ENCODE measurements at places on chromosomes 6 and 20. TPM values are rescaled to one million over a fixed set of nuclear protein-coding genes. Genes with fewer than 3 reads are reported as not detected.

GRCh38 chr20:10315138-10315537 lies 96.5 kb downstream of the SNAP25 start:
- no peak for DNase-seq
- no peaks in the 10 kb centered on the region for H3K4me1 ChIP-seq
- H3K27ac ChIP-seq = no peak overlapping the region
- H3K27me3 ChIP-seq = no peaks in the 10 kb centered on the region
- H3K4me3 ChIP-seq = no peak overlapping the region
- H3K36me3 ChIP-seq = no peaks in the 10 kb centered on the region

DNA sequence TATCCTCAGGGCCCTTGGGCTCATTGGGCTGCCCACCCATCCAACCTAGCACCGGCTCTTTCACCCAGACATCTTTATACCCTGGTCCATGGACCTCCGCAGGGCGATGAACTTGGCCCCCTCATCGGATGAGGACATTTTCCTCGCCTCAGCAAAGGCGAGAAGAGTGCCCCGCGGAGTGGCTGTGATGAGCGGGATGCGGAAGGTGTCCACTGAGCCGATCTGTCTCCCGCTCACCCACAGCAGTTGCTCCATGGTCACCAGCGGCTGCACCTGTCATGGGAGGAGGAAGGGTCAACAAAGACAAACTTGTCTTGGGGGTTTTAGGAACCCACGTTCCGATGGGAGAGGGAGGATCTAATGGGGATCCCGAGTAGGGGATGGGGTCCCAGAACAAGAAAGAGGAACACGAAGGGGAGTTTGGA lies 690 bp downstream of the NEU1 start:
- no peak for DNase-seq
- peak overlapping the region; percentile 77 for H3K4me3 ChIP-seq
- peaks cover 21% of the 10 kb centered on the region for H3K4me1 ChIP-seq
- no peaks in the 10 kb centered on the region for H3K27me3 ChIP-seq
- peak overlapping the region; percentile 71 for H3K27ac ChIP-seq
- H3K36me3 ChIP-seq = no peaks in the 10 kb centered on the region

GRCh38 chr20:8272766-8273165 lies 140.7 kb downstream of the PLCB1 start:
- H3K4me3 ChIP-seq = no peak overlapping the region
- no peak for DNase-seq
- H3K36me3 ChIP-seq = no peaks in the 10 kb centered on the region
- peaks cover 4% of the 10 kb centered on the region for H3K4me1 ChIP-seq

- peak overlapping the region; percentile 24 for H3K27ac ChIP-seq
- H3K4me3 ChIP-seq = no peak overlapping the region
- DNase-seq = no peak
- H3K27me3 ChIP-seq = no peaks in the 10 kb centered on the region
- H3K36me3 ChIP-seq = no peaks in the 10 kb centered on the region
- peaks cover 11% of the 10 kb centered on the region for H3K4me1 ChIP-seq
Observed at GRCh38 chr6:111743360-111743759, 129.9 kb downstream of the FYN start.

DNA sequence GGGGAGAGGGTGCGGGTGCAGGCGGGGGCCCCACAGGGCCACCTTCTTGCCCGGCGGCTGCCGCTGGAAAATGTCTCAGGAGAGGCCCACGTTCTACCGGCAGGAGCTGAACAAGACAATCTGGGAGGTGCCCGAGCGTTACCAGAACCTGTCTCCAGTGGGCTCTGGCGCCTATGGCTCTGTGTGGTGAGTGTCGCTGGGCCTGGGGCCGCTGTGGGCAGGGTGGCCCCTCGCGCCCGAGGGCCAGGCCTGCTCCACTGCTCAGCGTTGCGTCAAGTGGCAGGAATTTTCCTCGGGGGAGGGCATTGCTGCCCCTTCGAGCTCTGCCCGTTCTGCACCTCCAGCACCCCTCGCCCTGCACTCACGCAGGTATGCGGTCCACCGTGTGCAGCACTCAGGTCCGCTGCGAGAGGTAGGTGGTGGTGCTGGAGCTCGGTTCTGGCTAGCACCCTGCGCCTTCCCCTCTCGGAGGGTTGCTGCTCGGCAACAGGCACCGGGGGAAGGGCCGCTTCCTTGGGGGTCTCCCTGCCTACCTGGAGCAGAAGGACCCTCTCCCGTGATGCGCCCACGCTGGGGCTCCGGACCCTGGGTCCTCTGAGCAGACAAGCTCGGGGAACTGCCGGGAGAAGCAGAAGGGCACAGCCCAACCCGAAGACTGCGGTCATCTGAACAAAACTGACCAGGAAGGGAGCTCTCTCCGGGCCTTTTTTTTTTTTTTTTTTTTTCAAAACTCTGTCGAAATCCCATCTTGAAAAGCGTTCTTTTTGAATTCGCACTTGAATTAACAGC lies 674 bp downstream of the MAPK14 start:
- no peaks in the 10 kb centered on the region for H3K27me3 ChIP-seq
- peak overlapping the region; percentile 99 for H3K4me3 ChIP-seq
- peak overlapping the region; percentile 96 for H3K27ac ChIP-seq
- H3K36me3 ChIP-seq = no peaks in the 10 kb centered on the region
- H3K4me1 ChIP-seq = peaks cover 43% of the 10 kb centered on the region

DNA sequence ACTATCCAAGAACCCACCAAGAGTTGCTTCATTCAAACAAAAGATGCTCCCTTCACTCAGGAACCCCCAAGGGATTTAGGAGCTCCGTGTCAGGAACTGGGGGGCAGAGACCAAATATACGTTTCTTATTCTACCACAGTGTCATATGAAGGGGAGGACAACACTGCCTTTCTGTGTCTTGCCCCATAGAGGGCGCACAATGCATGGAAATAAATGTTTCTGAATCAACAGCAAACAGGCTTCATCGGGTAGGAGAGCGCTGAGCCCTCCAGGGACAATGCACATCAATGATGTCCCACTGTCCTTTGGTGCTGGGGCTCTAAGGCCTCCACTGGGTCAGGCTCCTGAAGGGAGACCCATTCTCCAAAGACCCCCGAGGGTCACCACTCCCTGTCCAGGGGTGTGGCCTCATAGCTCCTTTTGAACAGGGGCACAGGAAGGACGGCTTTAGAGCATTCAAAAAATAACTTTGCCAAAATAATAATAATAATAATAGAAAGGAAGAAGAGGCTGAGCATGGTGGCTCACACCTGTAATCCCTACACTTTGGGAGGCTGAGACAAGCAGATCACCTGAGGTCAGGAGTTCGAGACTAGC lies 31.1 kb downstream of the PLG start:
- H3K4me1 ChIP-seq = no peaks in the 10 kb centered on the region
- H3K36me3 ChIP-seq = no peaks in the 10 kb centered on the region
- peaks cover 3% of the 10 kb centered on the region for H3K27me3 ChIP-seq
- DNase-seq = peak; percentile 73
- H3K4me3 ChIP-seq = no peak overlapping the region

DNA sequence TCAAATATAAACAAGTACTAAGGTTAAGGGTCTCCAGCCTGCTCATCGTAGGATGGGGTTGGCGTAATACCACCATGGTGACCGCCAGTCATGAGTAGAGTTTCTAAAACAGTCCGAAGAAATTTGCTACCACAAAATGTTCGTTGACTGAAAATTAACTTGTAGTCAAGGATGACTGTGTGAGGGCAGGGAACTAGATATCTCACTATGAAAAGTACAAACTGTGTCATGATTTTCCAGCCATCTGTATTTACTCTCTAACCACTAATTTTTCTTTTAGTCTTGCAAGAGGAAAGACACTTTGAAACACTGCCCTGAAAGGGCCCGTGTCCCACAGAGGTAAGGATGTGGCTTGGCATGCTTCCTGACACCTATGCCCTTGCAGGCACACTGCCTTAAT lies 99.7 kb downstream of the IRF4 start:
- no peak for DNase-seq
- H3K27me3 ChIP-seq = no peaks in the 10 kb centered on the region
- no peaks in the 10 kb centered on the region for H3K4me1 ChIP-seq

The SAMD3 gene
- total RNA-seq = 2.4 TPM

DNA sequence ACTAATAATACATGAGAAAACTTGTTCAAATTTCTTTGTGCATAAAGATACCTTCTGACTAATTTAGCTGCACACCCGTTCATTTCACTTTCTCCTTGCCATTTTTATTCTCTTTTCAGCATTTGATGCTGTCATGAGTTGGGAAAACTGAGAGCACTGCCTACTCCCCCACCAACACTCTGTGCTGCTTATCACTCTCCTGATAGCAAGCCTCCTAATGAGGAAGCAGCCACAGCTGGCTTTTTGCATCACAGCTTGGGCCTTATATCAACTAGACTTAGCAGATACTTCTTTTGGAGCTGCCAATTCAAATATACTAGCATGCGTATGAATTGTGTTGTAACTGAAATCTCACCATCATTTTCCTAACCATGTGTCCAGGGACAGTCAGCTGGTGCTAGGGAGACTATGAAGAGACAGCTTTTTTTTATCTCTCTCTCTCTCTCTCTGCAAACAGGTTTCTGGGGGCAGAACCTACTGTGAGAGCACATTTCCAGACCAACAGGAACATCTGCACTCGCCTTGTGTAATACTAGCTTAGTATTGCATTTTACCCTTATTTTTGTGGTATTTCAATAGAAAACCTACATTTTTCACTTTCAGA lies 699.0 kb downstream of the KHDRBS2 start:
- no peak overlapping the region for H3K4me3 ChIP-seq
- no peaks in the 10 kb centered on the region for H3K36me3 ChIP-seq
- no peak overlapping the region for H3K27ac ChIP-seq
- DNase-seq = no peak
- H3K4me1 ChIP-seq = no peaks in the 10 kb centered on the region
- H3K27me3 ChIP-seq = no peaks in the 10 kb centered on the region

- no peaks in the 10 kb centered on the region for H3K36me3 ChIP-seq
- H3K27me3 ChIP-seq = no peaks in the 10 kb centered on the region
- H3K4me3 ChIP-seq = no peak overlapping the region
- H3K27ac ChIP-seq = no peak overlapping the region
Observed at GRCh38 chr6:17556014-17556413, 44.1 kb upstream of the FAM8A1 start.

DNA sequence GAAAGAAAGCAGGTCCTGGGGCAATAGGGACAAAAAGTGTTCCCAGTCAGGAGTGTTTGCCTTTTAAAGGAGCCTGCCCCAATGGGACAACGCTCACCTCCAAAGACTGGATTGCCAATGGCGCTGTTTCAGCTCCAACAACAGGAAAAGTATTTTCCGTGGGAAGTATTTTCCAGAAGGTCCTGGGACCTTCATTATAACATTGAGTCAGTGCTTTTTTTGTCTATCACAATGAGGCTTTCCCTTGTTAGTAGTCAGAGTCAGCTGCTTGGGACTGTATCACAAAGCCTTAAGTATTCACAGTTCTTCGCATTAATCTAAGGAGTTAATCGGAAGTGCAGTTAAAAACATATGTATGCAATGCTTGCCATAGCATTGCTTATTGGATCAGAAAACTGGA lies 17.3 kb downstream of the TRAF3IP2 start:
- DNase-seq = no peak
- H3K36me3 ChIP-seq = no peaks in the 10 kb centered on the region
- H3K27me3 ChIP-seq = no peaks in the 10 kb centered on the region
- peaks cover 32% of the 10 kb centered on the region for H3K4me1 ChIP-seq
- H3K27ac ChIP-seq = peak overlapping the region; percentile 86
- no peak overlapping the region for H3K4me3 ChIP-seq

The PRR3 gene
- 8.5 TPM for total RNA-seq

- no peaks in the 10 kb centered on the region for H3K27me3 ChIP-seq
- peak overlapping the region; percentile 93 for H3K27ac ChIP-seq
- H3K4me1 ChIP-seq = peaks cover 19% of the 10 kb centered on the region
- peak overlapping the region; percentile 89 for H3K4me3 ChIP-seq
- no peaks in the 10 kb centered on the region for H3K36me3 ChIP-seq
Observed at GRCh38 chr6:3752531-3753227, 1.2 kb upstream of the PXDC1 start.

DNA sequence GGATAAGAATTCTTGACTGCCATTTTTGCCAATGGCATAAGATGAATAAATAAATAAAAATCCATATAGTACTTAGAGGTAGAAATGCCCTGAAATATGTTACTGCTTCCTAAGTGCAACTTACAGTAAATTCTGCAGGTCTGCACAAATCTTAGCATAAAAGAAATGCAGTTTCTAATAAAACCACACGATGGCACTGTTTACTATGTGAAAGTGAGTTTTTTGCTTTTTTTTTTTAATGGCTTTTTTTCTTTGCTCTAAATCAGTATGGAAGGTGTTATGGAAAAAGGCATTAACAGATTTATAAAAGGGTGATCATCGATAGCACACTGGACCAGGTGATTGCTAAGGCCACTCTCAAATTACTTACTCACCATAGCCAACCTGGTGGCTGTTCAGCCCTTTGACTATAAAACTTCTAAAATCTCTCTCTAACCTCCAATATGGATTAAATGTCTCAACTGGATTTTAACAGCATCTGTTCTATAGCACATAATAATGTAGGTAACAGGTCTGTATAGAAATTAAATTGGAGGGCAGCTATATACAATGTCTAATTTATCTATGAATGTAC lies 45.8 kb downstream of the AHI1 start:
- H3K36me3 ChIP-seq = peaks cover 7% of the 10 kb centered on the region
- H3K4me3 ChIP-seq = no peak overlapping the region
- H3K4me1 ChIP-seq = no peaks in the 10 kb centered on the region

DNA sequence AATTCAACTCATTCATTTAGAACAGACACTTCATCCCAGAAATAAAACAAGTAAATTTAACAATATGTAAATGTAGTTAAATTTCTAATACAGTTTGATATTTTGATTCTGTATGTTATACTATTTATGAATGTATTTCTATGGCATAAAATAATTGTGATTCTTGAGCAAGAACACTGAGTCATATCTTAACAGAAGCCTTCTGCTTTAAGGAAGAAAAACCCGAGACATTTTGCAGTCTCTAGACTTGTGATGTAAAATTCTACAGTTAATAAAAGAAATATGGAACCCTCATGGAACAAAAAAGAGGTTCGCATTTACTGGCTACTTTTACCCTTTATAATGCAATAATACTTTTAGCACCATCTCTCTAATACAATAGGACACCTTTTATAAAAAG lies 47.9 kb upstream of the SCML4 start:
- H3K36me3 ChIP-seq = no peaks in the 10 kb centered on the region
- DNase-seq = no peak
- no peaks in the 10 kb centered on the region for H3K4me1 ChIP-seq
- H3K27ac ChIP-seq = no peak overlapping the region
- no peaks in the 10 kb centered on the region for H3K27me3 ChIP-seq
- no peak overlapping the region for H3K4me3 ChIP-seq

DNA sequence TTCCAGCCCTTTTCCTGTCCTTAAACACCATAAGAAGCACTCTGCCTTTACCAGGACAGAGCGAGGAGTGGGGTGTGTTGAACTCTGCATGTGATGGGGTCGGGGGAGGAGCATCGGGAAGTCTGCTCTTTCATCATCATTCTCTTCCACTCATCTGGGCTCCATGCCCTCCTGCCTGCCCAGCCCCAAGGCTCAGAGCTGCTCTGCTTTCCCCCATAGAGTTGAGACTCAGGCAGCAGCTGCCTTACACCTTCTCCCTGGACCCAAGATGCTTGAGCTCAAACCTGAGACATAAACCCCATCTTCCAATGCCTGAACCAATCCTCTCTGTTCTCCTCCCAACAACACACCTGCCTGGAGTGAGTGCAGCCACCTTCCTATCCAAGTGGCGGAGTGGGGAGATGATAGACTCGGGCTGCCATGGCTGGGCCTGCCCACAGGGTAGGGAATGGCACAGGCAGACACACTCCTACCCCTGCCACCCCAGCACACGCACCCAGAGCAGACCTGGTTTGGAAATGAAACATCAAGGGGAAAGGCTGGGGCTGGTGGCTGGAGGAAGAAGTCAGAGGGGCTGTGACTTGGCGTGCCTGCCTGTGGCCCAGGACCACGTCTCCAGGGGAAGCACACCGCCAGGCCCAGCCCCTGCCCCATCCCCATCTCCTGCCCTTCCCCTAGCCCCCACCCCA lies 28.4 kb downstream of the TFEB start:
- H3K27me3 ChIP-seq = no peaks in the 10 kb centered on the region
- H3K36me3 ChIP-seq = no peaks in the 10 kb centered on the region
- DNase-seq = peak; percentile 72

- no peak overlapping the region for H3K27ac ChIP-seq
- no peaks in the 10 kb centered on the region for H3K4me1 ChIP-seq
- no peaks in the 10 kb centered on the region for H3K36me3 ChIP-seq
Observed at GRCh38 chr6:110755411-110755834, 59.8 kb downstream of the CDK19 start.

The TMEM14C gene
- total RNA-seq = 167 TPM
